ENCODE measurements at places on chromosomes 5 and 9. TPM values are rescaled to one million over a fixed set of nuclear protein-coding genes. Genes with fewer than 3 reads are reported as not detected.

The PCDHGC4 gene
- total RNA-seq = 1.1 TPM

The BAAT gene
- total RNA-seq = 0.26 TPM

The CHMP5 gene
- 50.6 TPM for total RNA-seq

The PPP2CA gene
- total RNA-seq = 155 TPM

The NTMT1 gene
- 37.7 TPM for total RNA-seq

The ELL2 gene
- total RNA-seq = 76.1 TPM

The WNT8A gene
- total RNA-seq = not detected

The WNK2 gene
- total RNA-seq = 0.08 TPM

The OCLN gene
- 26.6 TPM for total RNA-seq

The NPR3 gene
- total RNA-seq = not detected
